ENCODE measurements at places on chromosomes 6 and 20.

DNA sequence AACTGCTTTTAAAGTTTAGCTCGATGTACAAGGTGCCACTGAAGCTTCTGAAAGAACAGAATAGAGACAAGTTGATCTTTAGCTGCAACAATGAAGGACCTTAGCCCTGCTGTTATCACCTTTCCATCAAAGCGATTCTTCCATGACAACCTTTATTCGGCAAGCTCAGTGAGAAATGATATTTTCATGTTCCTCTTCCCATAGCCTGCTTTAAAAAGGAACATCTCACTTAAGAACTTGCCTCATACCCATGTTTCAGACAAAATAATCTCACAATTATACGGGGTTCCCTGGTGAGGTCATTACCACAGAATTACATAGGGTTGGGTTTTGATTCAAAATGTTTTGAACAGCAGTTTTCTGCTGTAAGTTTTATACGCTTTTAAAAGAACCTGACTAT, 264.2 kb downstream of the THBS2 start:
- no peak for DNase-seq

DNA sequence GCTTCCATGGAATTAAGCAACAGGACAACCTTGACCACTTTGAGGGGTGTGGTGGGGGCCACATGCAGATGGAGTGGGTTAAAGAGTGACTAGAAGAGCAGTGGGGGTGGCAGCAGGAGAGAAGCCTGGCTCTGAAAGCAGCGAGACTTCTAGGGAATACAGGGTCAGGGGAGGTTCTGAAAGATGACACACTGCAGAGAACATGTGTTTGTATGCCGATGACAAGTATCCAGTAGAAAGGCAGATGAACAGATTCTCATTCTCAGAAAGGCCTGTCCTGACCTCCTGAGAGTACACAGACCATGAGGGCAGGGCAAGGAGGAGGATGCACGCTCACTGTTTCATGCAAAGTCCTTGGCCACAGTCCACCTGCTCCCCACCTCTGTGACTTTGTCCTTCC, 2.9 kb downstream of the LPA start:
- DNase-seq: no peak

DNA sequence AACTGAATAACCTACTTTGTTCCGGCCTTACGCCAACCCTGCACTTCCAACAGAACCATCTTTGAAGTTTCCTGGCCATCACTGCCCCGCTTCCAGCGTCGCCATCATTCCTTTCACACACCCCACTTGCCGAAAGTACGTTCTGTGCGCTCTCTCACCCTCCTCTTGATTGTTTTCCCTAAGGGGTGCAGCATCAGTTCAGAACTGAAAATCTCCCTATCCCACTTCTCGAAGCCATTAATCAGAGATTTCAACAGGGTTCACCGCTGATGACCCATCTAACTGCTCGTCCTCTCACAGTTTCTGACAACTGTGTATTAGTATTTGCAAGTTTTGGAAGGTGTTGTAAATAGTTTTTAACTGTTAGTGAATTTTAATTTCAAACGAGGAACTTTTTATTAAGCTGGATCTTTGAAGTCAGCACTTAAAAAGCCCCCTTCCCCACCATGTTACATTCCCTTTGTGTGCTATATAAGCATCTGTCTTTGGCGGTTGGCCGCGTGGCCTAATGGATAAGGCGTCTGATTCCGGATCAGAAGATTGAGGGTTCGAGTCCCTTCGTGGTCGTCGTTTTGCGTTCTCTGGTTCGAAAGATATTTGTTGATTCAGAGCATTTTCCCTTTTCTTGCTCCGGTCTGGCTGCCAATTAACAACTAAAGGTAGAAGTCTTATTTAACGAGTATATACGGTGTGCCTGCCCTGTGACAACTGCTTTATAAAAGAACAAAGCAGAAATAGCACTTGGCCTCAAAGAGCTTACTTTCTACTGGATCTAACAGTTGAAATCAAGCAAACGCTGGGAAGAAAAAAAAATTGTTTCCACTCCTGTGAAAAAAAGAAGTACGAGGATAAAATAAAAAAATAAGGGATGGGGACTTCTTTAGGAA, 42.6 kb downstream of the TRIM27 start:
- DNase-seq: peak; percentile 37

DNA sequence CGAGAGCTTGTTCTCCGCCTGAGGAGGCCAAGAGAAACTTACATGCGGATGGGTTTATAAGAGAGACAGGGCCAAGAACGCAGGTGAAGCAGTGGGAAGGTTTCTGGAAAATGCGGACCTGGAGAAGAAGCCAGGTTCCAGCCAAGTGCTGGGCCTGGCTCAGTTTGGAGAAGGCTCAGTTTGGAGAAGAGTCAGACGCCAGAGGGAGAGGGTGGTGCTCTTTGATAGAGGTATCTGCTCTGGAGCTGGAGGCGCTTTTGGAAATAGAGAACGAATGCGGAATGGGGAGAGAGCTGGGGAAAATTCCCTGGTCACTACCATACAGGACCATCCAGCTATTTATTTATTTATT, 753 bp downstream of the RSPH9 start:
- no peak for DNase-seq

- no peak for DNase-seq
These were observed 48.6 kb upstream of the HTR1B start for GRCh38 chr6:77511860-77512259.
